ENCODE measurements at places on chromosomes 16 and 17.

- no peak for DNase-seq
These were observed 61.3 kb downstream of the CDRT4 start for GRCh38 chr17:15406081-15406480.

DNA sequence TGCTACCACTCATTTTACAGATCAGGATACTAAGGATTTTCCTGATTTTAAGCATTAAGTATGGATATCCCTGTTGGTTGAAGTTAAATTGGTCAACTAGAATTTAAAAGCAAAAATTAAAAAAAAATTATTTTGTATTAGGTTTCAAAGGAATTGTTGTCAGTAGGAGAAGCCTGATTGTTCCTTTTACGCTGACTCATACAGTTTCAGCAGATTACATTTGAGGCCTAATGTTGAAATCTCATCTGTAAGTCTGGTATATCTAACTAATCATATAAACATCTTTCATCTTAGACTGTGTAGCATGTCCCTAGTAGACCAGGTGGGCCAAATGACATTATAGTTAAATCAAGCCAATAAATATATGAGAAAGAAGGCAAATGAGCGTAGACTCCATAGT, 83.5 kb downstream of the FTO start:
- DNase-seq = no peak

- no peak for DNase-seq
These were observed 32.4 kb downstream of the TIMM22 start for GRCh38 chr17:1029196-1029921.

- DNase-seq = no peak
These were observed 318.3 kb downstream of the CBLN1 start for GRCh38 chr16:48963306-48963705.
